Central memory CD4-positive, alpha-beta T cell (primary cell): ENCODE measurements at places on chromosomes 3 and 15.

DNA sequence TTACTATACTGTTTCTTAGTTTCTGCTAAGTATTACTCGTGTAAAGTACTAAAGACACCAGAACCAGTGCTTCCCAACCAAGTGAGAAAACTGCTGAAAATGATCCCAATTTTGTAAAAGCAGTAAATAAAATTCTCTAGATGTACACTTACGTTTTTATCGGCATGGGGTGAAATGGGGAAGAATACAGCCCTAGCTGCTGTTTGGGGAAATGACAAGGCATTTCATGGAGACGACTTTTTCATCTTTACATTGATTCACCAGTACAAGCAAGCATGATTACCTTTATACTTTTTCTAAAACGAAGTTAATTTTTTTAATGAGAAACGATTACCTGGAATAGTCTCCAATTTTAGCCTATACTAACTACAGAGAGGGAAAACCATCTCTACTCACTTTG is 1.4 kb downstream of the PSMD6 start:
- no peak for DNase-seq

GRCh38 chr15:54282228-54282836 is 304.1 kb downstream of the UNC13C start:
- DNase-seq: no peak

DNA sequence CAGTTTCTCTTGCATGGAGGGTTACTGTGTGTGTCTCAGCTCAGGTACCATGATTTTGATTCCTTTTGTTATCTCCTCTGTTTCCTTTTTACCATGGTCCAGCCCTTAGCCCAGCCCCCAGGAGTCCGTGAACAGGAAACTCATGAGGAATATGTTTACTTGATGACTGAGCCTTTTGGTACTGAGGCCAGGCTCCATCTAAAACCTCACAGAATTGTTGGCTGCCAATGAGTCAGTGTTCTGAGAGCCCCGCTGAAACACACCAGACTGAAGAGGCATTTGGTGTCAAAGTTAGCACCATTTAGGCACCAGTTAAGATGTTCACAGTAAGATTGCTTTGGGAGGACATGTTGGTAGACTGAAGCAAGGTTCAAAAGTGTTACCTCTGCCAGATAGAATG is 80.9 kb downstream of the DGKG start:
- no peak for DNase-seq

GRCh38 chr3:162441716-162442115 is 945.1 kb downstream of the OTOL1 start:
- DNase-seq: no peak

DNA sequence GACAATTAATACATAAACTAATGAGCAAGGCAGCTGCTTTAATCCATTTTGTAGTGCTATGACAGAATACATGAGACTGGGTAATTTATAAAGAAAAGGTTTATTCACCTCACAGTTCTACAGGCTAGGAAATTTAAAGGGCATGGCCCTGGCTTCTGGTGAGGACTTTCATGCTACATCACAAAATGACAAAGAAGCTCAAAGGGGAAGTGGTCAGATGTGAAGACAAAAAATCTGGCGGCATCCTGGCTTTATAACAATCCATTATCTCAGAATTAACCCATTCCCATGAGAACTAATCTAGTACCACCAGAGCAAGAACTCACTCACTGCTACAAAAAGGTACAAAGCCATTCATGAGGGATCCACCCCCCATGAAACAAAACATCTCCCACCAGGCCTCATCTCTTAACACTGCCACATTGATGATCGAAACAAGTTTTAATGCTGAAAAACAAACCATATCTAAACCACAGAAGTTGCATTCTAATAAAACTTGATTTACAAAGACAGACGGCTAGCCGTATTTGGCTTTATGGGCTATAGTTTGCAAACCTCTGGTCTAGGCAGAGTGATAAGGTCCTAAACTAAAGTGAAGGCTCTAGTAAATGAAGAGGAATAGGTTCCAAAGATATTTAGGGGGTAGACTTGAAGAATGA is 44.2 kb downstream of the GSK3B start:
- DNase-seq: no peak

DNA sequence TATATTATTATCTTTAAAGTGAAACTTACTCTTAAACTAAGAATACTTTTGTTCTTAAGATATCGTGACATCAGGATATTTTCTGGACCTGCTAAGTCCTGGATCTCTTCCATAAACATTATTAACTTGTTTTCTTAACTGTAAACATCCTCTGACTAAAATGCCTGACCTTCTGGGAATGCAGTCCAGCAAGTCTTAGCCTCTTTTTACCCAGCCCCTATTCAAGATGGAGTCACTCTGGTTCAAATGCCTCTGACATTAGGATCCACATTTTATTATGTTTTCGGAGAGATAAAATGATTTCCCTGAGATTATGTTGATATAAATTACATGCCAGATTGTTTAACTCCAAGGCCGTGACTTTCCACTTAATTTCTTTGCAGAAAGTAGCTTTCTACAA is 37.6 kb downstream of the OSTN start:
- no peak for DNase-seq

DNA sequence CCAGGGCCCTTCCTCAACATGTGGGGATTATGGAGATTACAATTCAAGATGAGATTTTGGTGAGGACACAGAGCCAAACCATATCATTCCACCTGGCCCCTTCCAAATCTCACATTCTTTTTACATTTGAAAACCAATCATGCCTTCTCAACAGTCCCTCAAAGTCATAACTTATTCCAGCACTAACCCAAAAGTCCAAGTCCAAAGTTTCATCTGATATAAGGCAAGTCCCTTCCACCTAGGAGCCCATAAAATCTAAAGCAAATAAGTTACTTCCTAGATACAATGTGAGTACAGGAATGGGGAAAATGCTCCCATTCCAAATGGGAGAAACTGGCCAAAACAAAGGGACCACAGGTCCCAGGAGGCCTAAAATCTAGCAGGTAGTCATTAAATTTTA is 309.5 kb upstream of the SLITRK3 start:
- no peak for DNase-seq
